ENCODE measurements at places on chromosomes 11 and 22.

DNA sequence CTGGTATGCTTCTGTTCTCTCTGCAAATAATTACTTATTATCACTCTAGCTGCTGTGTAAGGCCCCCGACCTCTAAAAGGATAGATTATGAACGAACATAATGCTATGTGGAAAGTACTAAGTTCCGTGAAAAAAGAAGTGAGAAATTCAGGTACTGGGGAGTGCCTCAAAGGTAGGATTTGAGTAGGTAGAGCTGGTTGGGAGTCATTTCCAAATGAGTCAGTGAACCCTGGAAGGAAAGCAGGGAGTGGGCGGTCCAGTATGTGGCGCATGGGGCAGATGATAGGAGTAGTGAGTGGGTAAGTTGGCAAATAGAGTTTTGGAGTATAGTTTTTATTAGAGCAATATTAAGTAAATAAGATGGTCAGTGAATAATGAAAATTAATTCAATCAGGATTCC, 2.4 kb downstream of the ZC3H12C start:
- DNase-seq: no peak

- no peak for DNase-seq
Observed at GRCh38 chr11:47259232-47259977, 1.6 kb downstream of the NR1H3 start.

DNA sequence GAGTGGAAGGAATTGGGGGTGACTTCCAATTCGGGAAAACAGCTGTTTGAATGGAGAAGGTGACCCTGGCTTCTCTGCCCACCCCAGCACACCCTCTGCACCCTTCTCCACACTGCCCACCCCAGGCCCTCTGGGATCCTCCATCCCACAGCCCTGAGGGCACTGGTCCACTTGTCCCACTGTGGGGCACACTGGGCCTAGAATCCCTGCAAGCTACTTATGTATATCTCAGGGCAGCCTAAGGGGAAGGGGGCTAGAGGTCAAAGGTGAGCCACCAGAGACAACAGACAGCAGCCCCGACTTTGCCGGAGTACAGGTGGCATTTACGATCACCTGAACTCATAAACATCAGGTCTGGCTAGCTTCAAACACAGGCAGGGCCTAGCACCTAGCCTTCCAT, 673 bp upstream of the SCUBE2 start:
- DNase-seq: no peak

GRCh38 chr11:65927904-65928397, 8.7 kb downstream of the DRAP1 start:
- DNase-seq: no peak

GRCh38 chr11:44746894-44747293, 20.1 kb downstream of the TSPAN18 start:
- DNase-seq: no peak

Measured in GF-D8 (cell line).